Neural crest cell (in vitro differentiated cells): ENCODE measurements at places on chromosomes 6 and 20. TPM values are rescaled to one million over a fixed set of nuclear protein-coding genes. Genes with fewer than 3 reads are reported as not detected.
A peak's percentile ranks its signal among the peaks of the same experiment; 100 is the strongest.

GRCh38 chr20:21515300-21516179 is 1.7 kb upstream of the NKX2-2 start:
- DNase-seq: peak; percentile 24

- DNase-seq: no peak
These were observed 10.7 kb downstream of the ZBTB24 start for GRCh38 chr6:109472132-109472995.

GRCh38 chr6:167819576-167819975 is 7.1 kb upstream of the AFDN start:
- DNase-seq: no peak

- no peak for DNase-seq
These were observed 575 bp upstream of the MICAL1 start for GRCh38 chr6:109456111-109456583.

DNA sequence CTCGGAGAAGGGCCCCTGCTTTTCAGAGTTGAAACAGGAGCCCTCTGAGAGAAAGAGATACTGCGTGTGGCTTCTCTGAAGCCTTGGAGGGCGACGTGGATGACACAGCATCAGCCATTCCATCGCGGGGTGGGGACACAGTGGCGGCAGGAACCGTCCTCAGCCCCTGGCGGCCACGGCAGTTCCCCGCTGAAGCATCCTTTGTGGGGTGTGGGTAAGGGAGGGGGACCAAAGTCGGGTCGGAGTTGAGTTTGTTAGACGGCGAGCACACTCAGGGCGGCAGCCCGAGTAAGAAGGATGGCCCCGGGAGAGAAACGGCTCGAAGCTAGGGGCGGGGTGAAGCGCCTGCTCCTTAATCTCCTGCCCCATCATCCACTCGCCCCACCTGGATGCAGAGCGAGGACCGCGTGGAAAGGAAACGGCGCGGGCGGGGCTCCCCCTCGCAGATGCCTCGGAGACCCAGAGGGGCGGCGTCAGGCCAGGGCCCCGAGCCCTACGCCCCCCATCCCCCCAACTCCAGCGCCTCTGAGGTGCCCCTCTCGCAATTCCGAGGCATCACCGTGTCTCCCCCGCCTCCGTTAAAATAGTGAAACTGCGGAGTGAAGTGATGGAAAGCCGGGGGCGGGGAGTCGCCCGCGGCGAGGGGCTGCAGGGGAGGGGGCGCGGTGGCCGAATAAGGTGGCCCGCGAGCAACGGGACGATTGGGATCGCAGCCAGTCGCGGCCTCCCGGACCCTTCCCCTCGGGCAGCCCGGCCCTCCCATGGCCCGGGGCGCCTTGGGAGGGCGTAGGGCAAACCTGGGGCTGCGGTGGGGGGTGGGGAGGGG is 796 bp upstream of the RREB1 start:
- peak; percentile 15 for DNase-seq

DNA sequence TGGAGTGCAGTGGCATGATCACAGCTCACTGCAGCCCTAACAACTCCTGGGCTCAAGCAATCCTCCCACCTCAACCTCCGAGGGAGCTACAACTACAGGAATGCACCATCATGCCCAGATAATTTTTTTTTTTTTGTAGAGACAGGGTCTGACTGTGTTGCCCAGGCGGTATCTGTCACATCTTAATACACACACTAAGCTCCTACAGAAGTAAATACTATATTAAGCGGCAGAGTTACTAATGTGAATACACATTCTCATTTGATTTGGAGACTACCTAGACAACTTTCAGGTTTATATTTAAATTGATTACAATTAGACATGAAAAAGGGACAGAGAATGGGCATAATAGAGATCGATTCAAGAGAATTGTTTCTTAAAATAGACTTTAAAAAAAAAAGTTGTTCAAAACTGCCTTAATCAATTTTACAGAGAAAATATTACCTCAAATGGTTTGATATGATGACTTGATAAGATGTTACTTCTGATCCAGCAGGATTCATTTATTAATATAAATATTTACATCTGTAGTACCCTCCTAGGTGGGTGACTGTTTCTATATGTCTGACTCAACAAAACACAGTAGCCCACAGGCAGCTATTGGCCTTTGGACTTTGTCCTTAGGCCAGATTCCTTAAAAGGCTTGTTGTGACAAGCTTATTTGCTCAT is 7.1 kb upstream of the LOC128125822 start:
- DNase-seq: no peak

- DNase-seq: no peak
These were observed 377.1 kb downstream of the BTBD9 start for GRCh38 chr6:38262609-38263008.

GRCh38 chr6:156062091-156062563 is 606.5 kb upstream of the NOX3 start:
- DNase-seq: no peak

The RIPOR2 gene
- 2.9 and 3.5 TPM in 2 replicates for total RNA-seq

The PABPC1L gene
- 75.0 and 78.6 TPM in 2 replicates for total RNA-seq

The CRISP3 gene
- total RNA-seq: not detected in 2 replicates

DNA sequence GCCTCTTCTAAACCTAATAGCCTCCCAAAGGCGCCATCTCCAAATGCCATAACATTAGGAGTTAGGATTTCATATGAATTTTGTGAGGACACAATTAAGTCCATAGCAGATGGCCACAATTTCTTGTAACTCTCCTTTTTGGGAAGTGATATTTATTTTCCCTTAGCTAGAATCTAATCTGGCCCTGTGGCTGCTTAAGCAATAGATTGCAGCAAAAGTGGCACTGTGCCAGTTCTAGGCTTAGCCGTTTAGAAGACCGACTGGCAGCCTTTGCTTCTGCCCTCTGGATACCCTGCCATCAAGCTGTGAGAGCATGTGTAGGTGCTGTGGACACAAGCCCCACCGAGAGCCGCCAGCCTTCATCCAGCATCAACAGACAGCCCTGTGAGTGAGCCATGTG is 15.9 kb upstream of the ADGB start:
- DNase-seq: no peak

- DNase-seq: no peak
These were observed 259.0 kb downstream of the HIVEP2 start for GRCh38 chr6:142685852-142686506.

DNA sequence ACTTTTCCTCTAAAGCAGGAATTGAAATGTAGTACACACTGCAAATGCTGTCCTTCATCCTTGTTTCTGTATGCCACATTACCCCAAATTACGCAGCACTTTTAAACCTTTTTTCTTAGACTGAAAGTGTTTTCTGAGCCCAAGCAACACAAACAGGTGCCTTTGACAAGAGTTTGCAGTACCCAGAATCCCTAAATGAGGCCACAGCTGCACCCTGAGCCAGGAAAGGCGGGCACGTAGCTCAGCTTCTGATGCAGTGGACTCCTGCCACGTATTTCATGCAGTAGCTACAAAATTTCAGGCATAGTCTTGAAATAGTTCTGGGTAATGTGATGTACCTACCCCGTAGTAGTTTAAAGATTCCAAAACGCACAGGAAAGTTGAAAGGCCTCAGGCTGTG is 31.0 kb upstream of the CLDN20 start:
- DNase-seq: no peak

- DNase-seq: no peak
These were observed 152.7 kb downstream of the DLL1 start for GRCh38 chr6:170137911-170138910.

DNA sequence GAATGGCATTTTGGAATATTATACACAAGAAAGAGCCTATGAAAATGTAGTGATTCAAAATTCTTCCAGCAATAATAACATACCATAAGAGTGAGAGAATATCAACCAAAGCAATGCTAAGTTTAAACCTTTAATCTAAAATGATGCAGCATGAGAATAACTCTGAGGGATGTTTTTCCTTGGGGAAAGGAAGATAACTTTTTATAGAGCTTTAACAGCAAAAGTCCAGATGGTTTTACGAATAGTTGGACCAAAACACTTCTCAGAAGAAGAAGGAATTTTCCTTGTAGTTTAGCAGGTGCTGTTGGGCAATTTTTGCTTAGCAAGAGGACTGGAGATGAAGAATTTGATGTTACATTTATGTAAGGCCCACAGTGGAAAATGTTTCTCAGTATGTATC is 1503.2 kb downstream of the HACE1 start:
- DNase-seq: no peak

DNA sequence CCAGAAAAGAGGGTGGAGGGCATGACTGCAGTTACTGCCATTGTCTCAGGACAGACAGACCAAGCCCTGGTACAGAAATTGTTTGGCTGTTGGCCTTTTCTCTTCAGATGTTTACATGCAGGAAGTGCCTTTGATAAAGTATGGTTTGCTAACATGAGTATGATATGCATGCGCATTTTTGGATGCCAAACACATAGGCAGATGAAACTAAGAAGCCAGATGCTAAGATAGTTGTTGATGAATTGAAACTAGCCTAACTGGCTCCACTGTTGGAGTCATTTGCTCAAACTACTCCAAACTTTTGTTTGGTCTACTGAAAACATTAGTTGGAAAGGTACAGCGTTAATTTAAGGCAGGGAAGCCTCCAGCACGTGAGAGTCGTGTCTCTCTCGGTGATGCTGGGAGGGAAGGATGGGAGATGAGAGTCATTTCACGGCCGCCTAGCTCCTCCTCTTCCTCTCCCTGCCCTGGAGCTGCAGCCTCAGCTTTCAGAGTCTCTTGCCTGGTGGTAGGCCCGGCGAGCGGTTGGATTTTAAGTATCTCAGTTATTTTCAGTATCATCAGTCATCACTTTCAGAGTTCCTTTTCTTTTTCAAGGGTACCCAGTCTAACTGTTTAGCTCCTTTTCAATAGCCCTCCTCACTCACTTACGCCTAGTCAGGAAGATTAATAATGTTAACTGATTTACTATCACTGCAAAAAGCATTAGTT is 29.7 kb downstream of the RREB1 start:
- no peak for DNase-seq

The LY6G6D gene
- not detected in 2 replicates for total RNA-seq
